ENCODE measurements at places on chromosomes 7 and 10.

DNA sequence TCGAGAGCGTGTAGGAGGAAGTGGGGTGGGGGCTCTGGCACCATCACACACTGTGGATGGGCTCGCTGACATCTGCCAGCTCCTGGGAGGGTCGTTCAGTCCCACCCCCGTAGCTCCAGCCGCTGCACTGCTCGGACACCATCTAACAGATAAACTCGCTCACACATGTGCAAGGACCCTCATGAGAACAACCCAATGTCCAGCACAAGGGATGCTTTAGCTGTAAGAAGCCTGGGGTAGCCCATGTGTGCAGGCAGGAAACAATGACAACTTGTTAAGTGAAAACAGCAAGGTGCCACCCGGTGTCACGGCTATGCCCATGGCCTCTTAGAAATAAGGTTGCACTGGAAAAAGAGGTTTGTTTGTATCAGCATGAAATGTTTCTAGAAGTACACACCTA is 14.1 kb downstream of the OGDHL start:
- no peak for DNase-seq

DNA sequence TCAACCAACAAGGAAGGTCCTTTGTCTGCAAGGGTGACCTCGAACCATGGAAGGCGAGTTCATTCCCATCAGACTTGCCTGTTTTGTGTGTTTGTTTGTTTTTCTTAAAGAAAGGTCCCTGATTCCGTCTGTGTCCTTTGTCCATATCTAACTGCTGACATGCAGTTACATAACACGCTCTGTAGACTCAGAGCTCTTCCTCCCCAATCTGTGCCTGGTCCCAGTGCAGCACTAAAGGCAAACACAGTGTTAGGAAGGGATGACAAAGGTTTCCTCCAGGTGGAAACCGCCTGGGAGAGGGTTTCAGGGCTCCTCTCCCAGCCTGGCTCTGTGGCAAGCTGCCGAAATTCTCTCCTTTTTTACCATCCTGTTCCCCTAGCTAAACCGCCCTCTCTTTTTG is 13.4 kb downstream of the JCAD start:
- DNase-seq = no peak

- DNase-seq = no peak
Observed at GRCh38 chr7:48528646-48529045, 357.4 kb downstream of the ABCA13 start.

DNA sequence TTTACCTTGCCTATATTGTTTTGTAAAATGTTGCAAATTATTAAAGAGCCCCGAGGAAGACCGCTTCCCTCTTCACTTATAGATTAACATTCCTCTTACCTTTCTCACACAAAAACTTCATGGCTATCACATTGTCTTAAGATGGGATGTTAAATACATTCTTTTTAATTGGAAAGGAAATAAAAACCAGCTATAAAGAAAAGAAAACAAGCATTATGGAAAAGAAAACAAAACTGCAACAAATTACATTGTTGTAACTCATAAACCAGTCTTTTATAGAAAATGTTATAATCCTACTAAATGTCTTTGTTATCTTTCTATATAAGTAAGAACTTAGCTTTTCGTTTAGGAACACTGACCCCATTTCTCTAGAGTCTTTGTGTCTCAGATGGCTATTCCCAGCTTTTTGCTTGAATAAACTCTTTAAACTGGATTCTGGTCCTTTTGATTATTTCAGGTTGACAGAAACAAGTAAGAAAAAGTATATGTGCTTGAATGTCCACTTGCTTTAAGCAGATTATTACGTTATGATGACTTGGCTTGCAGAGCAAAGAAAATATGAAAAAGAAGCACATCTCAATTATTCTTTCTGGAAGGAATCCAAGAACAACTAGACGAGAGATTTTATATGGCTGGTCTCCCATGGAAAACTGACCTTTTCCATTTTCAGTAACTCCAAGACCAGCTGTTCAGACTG is 128.2 kb downstream of the AKR1D1 start:
- DNase-seq = no peak

GRCh38 chr7:140639366-140640053 is 1.1 kb downstream of the DENND2A start:
- DNase-seq = no peak

DNA sequence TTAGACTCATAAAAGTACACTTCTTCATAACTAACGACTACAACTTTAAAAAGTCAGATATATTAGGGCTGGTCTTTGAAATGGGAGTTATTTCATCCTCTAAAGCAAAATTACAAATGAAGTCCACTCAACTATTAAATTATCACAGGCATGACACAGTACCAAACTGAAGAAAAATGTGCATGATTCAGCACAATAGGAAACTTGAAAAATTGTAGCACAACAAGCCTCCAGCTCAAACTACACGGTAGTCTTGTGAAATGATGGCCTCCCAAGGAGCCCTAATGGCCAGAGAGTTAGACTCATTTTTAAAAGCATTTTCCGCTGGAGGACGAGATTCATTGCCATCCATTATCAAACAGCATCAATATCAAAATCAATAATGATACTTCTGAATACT is 76.4 kb downstream of the MAGI2 start:
- no peak for DNase-seq

GRCh38 chr7:156703209-156703608 is 62.6 kb downstream of the RNF32 start:
- DNase-seq = no peak

DNA sequence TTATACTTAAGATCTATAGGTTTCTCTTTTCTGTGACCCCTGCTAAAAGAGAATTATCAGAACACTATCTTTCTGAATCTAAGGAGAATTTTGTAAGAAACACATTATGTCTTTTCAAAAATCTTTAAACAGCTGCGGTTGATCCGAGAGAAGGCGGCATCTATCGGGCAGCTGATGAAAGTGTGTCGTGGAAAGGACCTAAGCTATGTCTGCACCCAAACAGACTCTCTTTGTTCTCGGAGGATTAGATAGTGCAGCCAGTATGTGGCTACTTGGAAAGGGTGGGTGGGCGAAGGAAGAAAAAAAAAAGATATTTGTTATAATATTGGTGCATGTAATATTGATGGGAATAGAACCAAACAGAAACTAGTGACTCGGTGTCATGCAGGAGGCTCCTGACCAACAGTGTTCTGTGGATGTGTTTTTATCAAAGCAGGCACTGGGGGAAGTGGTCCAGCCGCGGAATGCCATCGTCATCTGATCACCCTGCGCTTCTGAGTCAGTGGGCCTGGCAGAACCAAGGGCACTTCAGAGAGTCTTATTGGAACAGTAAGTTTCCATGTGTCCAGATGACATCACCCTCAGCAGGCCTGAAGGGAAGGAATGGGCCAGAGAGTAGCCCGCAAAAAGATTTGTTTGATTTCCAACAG is 509.7 kb upstream of the AKR1E2 start:
- DNase-seq = no peak

- DNase-seq = no peak
Observed at GRCh38 chr10:75841266-75841665, 409.8 kb downstream of the LRMDA start.

GRCh38 chr10:57482259-57482658 is 785.4 kb downstream of the IPMK start:
- DNase-seq = no peak

DNA sequence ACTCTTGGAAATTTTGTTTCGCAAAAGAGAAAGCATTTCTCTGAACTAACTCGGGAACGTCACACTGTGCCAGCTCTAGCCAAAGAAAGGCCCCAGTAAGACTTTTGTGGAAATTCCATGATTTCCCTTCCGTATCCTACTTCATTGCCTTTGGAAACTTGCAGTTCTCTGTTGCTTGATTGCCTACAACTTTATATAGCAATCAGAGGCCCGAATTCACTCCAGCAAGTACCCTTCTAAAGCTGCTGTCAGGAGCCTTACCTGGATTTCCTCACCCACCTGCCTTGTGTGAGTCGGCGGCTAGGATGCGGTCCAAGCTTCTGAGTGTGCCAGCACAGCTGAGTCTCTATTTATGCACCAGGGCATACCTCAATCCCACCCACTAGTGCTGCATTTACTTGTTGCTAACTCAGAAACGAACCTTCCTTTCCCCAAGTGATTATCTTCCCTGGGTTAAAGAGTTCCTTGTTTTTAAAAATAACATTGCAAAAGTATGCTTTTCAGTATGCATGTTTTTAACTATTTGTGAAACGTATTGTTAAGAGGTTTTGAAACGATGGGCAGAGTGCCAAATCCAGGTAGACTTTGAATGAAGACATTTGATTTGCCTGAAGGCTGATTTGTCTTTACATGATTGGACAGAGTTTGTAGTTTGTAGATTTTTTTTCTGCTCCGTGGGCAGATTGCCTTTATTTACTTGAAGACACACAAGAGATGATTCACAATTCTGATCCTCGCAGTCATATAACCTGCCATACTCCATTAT is at the start of gene AGR2:
AGR2 (minus strand) TSS at position 326 of the 766 bp plus-strand sequence. CDS start 3,203 bp downstream, outside the sequence.
- no peak for DNase-seq

GRCh38 chr10:95755511-95756004 is 405 bp upstream of the ENTPD1 start:
- no peak for DNase-seq

DNA sequence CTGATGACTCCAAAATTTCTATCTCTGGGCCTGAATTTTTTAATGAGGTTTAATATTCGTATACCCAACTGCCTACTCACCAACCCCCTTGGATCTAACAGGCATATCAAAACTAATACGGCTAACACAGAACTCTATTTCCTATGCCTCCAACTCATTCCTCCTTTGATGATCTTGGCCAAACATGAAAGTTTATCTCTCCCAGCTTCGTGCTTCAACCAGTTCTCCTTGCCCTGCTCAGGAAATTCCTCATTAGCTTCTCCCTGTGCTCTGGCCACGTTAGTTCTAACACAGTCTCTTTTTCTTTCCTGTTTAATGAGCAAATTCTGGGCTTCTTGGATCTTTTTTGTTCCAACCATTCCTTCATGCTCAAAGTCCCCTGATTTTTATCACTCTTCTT is 138.9 kb upstream of the PTN start:
- DNase-seq = no peak

DNA sequence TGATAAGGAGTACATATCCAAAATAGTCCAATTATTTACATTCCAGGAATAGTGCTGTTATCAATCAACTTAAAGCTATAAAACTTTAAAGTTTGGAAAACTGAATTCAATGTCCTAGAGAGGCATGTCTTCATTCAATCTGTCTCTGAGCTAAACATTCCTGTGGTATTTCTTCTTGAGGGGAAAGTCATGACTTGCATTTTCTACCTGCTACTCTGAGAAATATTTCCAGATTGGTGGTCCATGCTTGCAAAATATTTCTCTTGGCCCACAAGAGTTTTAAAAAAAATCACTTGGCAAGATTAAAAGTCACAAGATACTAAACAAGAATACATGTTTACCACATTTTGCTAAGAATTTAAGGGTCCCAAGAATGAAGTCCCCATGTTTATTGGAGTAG is 63.6 kb upstream of the HGF start:
- no peak for DNase-seq

DNA sequence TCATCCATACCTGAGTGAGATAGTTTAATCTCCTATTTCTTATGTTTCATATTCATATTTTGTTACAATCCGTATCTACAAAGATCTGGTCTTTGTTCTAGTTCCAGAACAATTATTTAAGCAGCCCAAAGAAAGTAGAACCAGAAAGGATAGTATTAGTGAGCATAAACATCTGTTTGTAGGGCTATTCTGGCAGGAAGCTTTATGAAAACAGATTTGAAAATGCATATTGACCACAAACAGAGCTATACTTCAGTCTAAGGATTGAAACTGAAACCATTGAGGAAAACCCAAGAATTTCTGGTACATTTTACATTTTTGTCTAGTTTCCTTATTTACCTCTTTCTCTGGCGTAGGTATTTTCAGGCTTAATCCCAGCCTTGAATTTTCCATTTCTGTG is 28.1 kb downstream of the LRGUK start:
- DNase-seq = no peak

DNA sequence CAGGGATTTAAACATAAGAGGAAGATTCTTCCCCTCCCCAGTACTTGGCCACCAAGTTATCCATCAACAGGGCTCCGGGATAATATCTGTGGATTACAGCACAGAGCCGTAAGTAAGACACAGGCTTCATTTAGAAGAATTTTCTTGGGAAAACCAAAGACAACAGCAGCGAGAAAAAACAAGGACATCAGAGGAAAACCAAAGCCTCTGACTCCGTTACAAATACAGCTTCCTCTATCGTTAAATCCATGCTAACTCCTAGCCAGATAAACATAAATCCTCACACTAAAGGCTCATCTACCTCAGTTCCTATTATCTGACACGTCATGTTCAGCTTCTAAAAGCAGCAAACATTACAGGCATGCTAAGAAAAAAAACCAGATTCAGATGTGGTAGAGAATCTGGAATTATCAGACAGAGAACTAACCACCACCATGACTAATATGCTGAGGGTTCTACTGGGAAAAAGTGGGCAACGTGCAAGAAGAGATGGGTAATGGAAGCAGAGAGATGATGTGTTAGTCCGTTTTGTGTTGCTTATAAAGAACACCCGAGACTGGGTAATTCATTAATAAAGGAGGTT is 48.4 kb downstream of the BRI3 start:
- no peak for DNase-seq

DNA sequence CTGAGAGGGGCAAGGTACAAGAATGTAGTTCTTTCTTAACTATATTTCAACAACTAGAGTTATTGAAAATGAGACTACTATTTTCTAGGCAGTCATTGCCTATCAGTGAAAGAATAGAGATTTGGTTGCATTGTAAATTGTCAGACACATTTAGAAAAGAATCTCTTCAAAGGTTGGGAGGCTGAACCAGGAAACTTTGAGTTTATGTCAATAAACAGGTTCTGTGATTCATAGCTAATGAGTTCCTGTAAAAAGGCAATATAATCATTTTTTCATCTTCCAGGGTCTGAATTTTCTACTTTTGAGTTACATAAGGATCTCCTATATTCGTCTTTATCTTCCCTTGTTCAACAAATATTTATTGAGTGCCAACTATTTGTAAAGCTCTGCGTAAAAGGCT is 47.1 kb downstream of the MAGI2 start:
- DNase-seq = no peak

GRCh38 chr7:155721056-155721455 is 76.6 kb downstream of the RBM33 start:
- no peak for DNase-seq

- no peak for DNase-seq
Observed at GRCh38 chr7:144525956-144526355, 122.5 kb upstream of the NOBOX start.

DNA sequence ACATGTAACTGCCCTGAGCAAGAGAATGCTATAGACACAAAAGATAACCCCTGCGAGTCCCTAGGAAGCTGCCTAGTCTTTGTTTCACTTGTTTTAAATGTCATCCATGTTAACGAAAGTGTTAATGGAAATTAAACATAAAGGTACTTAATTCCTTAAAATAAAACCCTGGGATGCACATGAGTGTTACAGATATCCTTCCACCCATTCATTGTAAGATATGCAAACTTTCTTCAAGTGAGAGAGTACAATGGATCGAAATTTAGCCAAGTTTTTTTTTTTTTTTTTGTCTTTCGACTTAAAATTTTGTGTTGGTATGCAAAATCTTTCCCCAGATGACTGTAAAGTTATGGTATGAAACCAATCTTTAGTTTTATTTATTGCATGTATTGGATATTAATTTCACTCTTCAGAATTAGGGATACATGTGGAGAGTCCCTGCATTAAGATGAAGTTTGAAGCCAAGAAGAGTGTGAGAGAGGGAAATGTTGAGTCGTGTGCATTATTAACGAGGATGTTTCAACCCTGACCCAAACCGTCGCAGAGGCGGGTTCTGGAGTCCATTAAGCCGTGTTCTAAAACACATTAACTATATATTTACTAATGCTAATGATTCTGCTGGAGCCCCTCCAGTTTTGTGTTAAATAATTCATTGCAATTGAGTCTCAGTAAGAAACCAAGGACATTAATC is 1.6 kb downstream of the CDK14 start:
- DNase-seq = no peak

Measured in activated naive CD4-positive, alpha-beta T cell (primary cell).